ENCODE measurements at places on chromosomes 4 and X. TPM values are rescaled to one million over a fixed set of nuclear protein-coding genes. Genes with fewer than 3 reads are reported as not detected.

DNA sequence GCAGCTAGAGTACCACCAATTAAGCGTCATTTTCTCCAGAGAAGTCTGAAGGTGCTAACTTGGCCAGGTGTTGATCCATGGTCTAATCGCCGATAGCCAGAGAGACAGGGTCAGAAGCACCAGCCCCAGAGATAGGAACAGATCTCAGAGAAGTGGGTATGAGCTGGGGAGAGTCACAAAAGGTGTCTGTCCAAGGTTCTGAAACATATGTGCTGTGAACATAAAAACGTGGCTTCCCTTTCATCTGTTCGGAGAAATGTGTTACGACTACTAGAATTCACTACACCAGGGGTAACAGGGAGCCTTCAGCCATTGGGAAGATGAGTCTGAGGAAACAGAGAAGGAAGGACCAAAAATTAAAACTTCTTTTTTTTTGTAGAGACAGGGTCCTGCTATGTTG lies 91.3 kb downstream of the FBXL5 start:
- H3K4me1 ChIP-seq: no peaks in the 10 kb centered on the region
- no peaks in the 10 kb centered on the region for H3K27me3 ChIP-seq
- DNase-seq: no peak
- no peak overlapping the region for H3K4me3 ChIP-seq
- no peak overlapping the region for H3K27ac ChIP-seq

GRCh38 chr4:85717351-85717750 lies 242.4 kb downstream of the ARHGAP24 start:
- no peak overlapping the region for H3K27ac ChIP-seq
- H3K4me3 ChIP-seq: no peak overlapping the region
- H3K4me1 ChIP-seq: no peaks in the 10 kb centered on the region
- H3K27me3 ChIP-seq: no peaks in the 10 kb centered on the region

DNA sequence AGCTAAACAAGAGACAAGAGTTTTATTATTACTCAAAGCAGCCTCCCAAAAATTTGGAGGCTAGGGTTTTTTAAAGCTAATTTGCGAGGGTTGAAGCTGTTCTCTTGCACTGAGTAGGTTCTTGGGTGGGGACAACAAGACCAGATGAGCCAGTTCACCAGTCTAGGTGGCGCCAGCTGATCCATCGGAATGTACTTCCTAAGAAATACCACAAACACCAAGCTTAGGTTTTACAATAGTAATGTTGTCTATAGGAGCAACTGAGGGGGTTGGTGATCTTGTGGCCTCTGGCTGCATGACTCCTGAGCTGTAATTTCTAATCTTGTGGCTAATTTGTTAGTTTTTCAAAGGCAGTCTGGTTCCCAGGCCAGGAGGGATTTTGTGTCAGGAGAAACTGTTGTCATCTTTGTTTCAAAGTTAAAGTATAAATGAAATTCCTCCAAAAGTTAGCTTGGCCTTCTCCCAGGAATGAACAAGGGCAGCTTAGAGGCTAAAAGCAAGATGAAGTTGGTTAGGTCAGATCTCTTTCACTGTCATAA lies 130.6 kb downstream of the SLC7A11 start:
- no peak overlapping the region for H3K27ac ChIP-seq
- H3K36me3 ChIP-seq: no peaks in the 10 kb centered on the region
- no peak overlapping the region for H3K4me3 ChIP-seq
- H3K4me1 ChIP-seq: 0 out of 2 replicates have a peak, but pooled peaks cover 2% of the 10 kb centered on the region
- no peaks in the 10 kb centered on the region for H3K27me3 ChIP-seq
- peak; percentile 49 for DNase-seq

DNA sequence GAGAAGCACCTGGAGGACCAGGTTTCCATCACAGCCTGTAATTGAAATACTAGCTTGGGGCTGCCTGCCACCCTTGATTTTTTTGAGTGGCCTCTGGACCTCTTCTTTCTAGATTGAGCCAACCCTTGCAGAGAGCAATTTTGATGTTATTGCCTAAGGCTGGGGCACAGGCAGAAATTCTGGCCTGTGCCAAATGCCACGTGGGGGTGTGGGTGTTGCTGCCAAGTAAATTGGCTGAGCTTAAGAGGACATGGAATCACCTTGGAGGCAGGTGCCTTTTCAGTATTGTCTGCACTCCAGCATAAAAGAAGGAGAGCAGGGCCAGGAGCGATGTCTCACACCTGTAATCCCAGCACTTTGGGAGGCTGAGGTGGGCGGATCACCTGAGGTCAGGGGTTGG lies 286.1 kb upstream of the PRPS2 start:
- no peaks in the 10 kb centered on the region for H3K27me3 ChIP-seq
- H3K4me1 ChIP-seq: no peaks in the 10 kb centered on the region
- H3K27ac ChIP-seq: no peak overlapping the region
- H3K36me3 ChIP-seq: no peaks in the 10 kb centered on the region

Gene SORBS2
- 73.0 TPM for total RNA-seq

DNA sequence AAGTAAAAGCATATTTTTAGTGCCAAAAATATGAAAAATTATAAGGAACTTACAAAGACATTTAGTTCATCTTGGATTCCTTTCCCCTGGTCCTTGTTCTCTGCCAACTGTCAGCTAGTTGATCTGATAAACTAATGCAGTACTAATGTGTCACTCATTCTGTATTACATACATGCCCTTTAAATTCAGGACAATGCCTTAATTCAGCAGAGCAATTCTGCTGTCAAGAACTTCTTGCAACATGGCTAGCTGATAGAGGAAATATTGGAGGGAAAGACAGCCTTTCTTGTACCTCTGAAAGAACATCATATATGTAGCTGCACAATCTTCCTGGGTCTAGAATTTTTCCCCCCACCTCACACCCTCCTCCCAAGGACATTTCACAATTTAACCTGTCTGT lies 480.1 kb downstream of the RPA4 start:
- no peak for DNase-seq
- H3K27ac ChIP-seq: no peak overlapping the region

DNA sequence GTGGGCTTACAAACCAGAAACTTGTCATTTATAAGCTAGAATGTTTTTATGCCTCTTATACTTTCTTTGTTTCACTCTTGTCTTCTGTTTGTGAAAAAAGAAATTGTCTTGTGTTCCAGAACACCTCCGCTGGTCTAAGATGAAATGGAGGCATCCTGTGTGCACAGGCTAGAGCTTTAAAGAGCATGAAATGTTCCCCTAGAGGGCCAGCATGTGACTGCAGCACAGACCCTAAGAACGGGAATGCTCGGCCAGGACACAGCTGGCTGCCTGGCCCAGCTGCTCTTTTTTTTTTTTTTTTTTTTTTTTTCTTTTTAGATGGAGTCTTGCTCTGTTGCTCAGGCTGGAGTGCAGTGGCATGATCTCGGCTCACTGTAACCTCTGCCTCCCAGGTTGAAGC lies 33.6 kb downstream of the SETD7 start:
- no peaks in the 10 kb centered on the region for H3K4me1 ChIP-seq
- no peak overlapping the region for H3K27ac ChIP-seq
- no peak for DNase-seq
- no peak overlapping the region for H3K4me3 ChIP-seq
- no peaks in the 10 kb centered on the region for H3K27me3 ChIP-seq

DNA sequence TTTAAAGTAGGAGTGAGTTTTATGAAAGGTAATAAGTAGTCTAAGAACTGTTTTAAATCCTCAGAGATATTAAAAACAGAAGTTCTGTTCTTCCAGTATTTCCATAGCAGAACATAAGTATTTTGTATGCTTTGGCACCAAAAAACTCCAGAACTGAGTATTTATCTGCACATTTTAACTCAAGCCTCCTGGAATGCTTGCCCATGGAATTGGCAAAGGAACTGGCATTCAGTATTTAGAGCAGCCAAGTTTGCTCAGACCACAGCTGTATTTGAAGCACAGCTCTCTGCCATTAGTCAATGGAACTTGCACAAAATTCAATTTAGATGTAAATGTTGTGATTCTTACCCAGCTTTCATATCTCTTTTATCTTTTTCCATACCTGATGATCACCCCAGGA lies 42.2 kb downstream of the NDNF start:
- no peak overlapping the region for H3K4me3 ChIP-seq
- no peaks in the 10 kb centered on the region for H3K4me1 ChIP-seq
- H3K27ac ChIP-seq: no peak overlapping the region
- no peaks in the 10 kb centered on the region for H3K27me3 ChIP-seq
- no peak for DNase-seq
- no peaks in the 10 kb centered on the region for H3K36me3 ChIP-seq

- H3K4me1 ChIP-seq: no peaks in the 10 kb centered on the region
- H3K27me3 ChIP-seq: no peaks in the 10 kb centered on the region
- DNase-seq: no peak
- H3K4me3 ChIP-seq: no peak overlapping the region
- no peaks in the 10 kb centered on the region for H3K36me3 ChIP-seq
Measured at GRCh38 chr4:117771647-117772337, 262.5 kb upstream of the NDST3 start.

Gene HMGB3
- total RNA-seq: 340 TPM

DNA sequence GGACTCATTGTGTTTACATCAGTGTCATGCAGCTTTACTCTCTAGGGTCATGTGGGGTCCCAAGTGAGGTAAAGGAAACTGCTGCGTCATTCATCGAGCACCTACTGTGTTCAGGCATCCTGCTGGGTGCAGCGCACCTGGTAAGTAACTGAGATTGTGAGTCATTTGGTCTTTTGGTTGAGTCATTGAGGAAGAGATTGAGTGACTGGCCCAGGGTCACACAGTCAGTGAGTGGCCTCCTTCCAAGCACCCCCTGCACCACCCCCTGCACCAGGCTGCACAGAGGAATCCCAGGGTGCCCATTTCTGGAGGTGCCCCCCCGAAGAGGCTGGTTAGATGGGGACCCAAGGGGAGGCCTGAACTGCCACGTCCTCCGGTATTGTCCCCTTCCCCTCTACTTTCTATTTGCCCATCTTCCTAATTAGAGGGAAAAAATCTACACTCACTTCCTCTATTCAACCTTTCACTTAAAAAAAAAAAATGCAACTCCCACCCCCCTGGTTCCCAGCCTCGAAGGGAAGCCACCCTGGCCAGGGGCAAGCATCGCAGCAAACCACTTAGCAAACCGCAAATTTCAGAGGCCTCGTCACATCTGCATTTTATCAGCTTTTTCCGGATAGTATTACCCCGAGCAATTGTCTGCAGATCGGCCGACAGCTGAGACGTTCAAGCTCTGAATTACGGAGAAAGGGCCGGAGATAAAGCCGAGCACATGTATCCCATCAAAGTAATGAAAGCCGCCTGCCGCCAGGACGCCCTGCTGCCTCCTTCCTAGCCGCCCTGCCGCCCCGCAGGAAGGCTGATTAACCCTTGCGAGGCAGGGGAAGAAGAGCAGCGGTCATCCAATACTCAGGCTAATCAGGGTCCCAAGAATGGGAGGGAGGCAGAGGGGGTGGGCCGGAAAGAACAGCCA lies 96.3 kb upstream of the MSX1 start:
- H3K27me3 ChIP-seq: no peaks in the 10 kb centered on the region
- H3K4me3 ChIP-seq: no peak overlapping the region
- H3K4me1 ChIP-seq: peaks cover 27% of the 10 kb centered on the region
- DNase-seq: peak; percentile 63

- no peaks in the 10 kb centered on the region for H3K36me3 ChIP-seq
- no peak overlapping the region for H3K4me3 ChIP-seq
- H3K4me1 ChIP-seq: peaks cover 4% of the 10 kb centered on the region
- DNase-seq: peak; percentile 34
- H3K27ac ChIP-seq: no peak overlapping the region
Measured at GRCh38 chr4:26819026-26819425, 41.6 kb upstream of the STIM2 start.

Gene RBM3
- 164 TPM for total RNA-seq

Gene IL21
- not detected for total RNA-seq

Gene PLP1
- 49.2 TPM for total RNA-seq

- H3K27ac ChIP-seq: no peak overlapping the region
- H3K4me1 ChIP-seq: no peaks in the 10 kb centered on the region
- no peak for DNase-seq
- no peaks in the 10 kb centered on the region for H3K27me3 ChIP-seq
- H3K36me3 ChIP-seq: no peaks in the 10 kb centered on the region
Measured at GRCh38 chrX:67636532-67636931, 92.7 kb downstream of the AR start.

Gene HEPH
- total RNA-seq: 41.4 TPM

- no peaks in the 10 kb centered on the region for H3K27me3 ChIP-seq
- H3K27ac ChIP-seq: no peak overlapping the region
- no peaks in the 10 kb centered on the region for H3K36me3 ChIP-seq
Measured at GRCh38 chrX:31233941-31234496, 162.2 kb upstream of the FTHL17 start.

DNA sequence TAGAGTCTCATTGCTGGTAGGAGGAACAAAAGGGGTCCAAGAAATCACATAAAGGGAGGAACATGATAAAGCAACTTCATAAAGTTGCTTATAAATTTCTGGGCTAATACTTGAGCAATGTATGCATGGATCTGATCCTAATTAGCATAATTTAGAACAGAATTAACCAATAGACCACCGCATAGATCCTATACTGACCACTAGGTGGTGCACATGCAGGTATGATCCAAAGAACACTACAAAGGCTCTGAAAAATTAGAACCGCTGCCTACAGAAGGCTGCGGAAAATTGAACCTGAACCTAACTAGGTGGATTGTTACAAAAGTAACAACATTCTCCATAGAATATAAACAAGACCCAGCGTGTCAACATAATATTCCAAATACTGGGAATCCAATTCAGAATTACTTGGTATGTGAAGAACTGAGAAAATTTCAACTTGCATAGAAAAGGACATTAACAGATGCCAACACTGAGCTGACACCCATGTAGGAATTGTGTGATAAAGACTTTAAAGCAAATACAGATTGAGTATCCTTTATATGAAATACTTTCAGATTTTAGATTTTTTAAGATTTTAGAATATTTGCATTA lies 23.3 kb downstream of the BRCC3 start:
- no peak overlapping the region for H3K27ac ChIP-seq
- DNase-seq: no peak
- H3K27me3 ChIP-seq: no peaks in the 10 kb centered on the region
- no peaks in the 10 kb centered on the region for H3K4me1 ChIP-seq

Gene EVC2
- 6.4 TPM for total RNA-seq

GRCh38 chr4:55615008-55615407 lies 21.1 kb downstream of the NMU start:
- no peak overlapping the region for H3K4me3 ChIP-seq
- no peaks in the 10 kb centered on the region for H3K4me1 ChIP-seq
- no peaks in the 10 kb centered on the region for H3K36me3 ChIP-seq
- no peak for DNase-seq
- no peak overlapping the region for H3K27ac ChIP-seq
- no peaks in the 10 kb centered on the region for H3K27me3 ChIP-seq

Gene CFAP99
- not detected for total RNA-seq

DNA sequence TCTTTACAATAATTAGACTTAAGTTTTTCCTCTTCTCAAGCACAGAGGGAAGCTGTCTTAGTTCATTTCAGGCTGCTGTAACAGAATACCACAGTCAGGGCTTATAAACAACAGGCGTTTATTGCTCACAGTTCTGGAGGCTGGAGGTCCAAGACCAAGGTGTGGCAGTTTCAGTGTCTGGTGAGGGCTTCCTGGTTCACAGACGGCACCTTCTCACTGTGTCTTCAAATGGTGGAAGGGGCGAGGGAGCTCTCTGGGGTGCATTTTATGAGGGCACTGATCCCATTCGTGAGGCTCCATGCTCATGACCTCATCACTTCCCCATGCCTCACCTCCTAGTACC lies 115.7 kb upstream of the MXRA5 start:
- no peaks in the 10 kb centered on the region for H3K4me1 ChIP-seq
- no peak overlapping the region for H3K4me3 ChIP-seq
- no peak for DNase-seq
- no peak overlapping the region for H3K27ac ChIP-seq

GRCh38 chr4:132958457-132959263 lies 190.4 kb upstream of the PCDH10 start:
- no peaks in the 10 kb centered on the region for H3K27me3 ChIP-seq
- H3K36me3 ChIP-seq: no peaks in the 10 kb centered on the region
- H3K4me1 ChIP-seq: no peaks in the 10 kb centered on the region
- H3K27ac ChIP-seq: no peak overlapping the region
- DNase-seq: no peak
- H3K4me3 ChIP-seq: no peak overlapping the region
